ENCODE measurements at places on chromosomes 6 and 20.
A peak's percentile ranks its signal among the peaks of the same experiment; 100 is the strongest.

DNA sequence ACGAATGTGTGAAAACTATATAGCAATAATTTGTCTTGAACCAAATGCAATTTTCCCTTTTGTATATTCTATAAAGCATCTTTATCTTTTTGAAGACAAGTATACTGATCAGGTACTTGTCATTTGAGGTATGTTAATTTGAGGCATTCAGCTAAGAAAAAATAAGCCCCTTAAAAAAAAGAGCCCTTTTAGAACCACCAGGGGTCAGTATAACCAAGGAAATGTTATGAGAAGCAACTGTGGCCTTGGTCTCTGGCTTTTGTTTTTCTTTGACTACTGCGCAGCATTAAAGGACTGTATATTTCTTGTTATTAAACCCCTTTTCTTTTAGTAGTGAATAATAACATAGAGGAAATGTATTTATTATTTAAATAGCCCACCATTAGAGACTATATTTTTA, 43.1 kb downstream of the CD109 start:
- peak; percentile 59 for DNase-seq

- DNase-seq: no peak
These were observed 97.9 kb upstream of the TMEM181 start for GRCh38 chr6:158461954-158462353.

- DNase-seq: no peak
These were observed 52.9 kb upstream of the PLCB4 start for GRCh38 chr20:9015984-9016324.

DNA sequence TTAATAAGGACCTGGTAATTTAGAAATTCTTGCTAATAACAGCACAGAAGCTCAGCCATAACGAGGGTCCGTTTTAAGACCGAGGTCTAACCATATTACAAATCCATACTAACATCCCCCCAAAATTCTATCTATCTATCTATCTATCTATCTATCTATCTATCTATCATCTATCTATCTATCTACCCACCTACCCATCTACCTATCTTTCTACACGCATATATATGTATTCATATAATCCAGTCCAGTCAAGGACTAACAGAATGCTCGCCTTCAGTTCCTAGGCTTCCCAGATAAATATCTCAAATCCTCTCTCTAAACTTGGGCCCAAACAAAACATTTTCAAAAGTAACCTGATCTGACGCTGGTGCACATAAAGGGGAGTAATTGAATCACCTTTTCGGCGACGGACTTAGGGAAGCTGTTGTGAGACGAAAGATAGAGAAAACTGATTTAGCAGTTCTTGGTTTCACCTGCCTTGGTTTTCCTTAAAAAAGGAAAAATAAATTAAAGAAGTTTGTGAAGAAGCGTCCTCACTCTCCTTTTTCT, 14.5 kb downstream of the HMGN4 start:
- DNase-seq: no peak

GRCh38 chr20:59258221-59258621, 42.2 kb upstream of the EDN3 start:
- no peak for DNase-seq

- DNase-seq: no peak
These were observed 150.3 kb upstream of the SASH1 start for GRCh38 chr6:148192310-148192709.

GRCh38 chr20:35732644-35732982, 9.4 kb downstream of the RBM39 start:
- DNase-seq: no peak

DNA sequence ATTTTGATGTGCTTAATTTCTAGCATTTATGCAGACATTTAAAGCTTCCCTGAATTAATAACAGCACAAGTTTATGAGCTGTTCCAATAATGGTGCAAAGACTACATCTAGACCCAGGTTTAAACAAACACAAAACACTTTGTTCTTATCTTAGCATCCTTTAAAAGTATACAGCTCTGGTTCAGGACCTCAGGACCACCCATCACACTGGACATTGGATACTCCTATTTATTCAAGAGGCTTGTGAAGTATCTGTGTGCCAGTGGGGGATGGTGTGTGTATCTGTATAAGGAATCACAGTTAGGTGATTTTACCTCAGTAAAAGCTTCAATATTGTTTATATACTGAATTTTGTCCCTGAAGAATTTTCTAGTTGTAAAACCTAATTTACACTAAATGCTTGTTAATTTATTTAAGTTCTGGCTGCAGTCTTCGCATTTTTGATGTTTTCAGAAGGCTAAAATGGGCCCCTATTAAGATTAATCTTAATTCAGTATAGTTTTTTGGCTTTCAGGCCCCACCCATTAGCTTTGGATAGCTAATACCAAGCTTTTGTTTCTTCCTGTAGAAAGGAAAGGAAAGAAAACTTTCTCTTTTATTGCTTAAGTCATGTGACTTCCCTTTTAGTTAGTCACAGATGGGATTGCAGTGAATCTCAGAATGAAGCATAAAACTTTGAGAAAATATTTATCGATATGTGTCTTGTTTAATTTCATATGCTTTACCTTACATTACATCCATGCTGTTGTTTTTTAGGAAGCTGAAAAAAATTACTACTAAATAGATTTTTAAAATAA, 13.1 kb downstream of the LIN28B start:
- DNase-seq: no peak

- DNase-seq: no peak
These were observed 26.5 kb upstream of the ABT1 start for GRCh38 chr6:26570027-26570809.

GRCh38 chr6:11450037-11450436, 87.5 kb upstream of the TMEM170B start:
- no peak for DNase-seq

GRCh38 chr6:54910921-54911320, 64.3 kb downstream of the FAM83B start:
- DNase-seq: no peak

- DNase-seq: no peak
These were observed 165.0 kb upstream of the SULF2 start for GRCh38 chr20:47950124-47950912.

DNA sequence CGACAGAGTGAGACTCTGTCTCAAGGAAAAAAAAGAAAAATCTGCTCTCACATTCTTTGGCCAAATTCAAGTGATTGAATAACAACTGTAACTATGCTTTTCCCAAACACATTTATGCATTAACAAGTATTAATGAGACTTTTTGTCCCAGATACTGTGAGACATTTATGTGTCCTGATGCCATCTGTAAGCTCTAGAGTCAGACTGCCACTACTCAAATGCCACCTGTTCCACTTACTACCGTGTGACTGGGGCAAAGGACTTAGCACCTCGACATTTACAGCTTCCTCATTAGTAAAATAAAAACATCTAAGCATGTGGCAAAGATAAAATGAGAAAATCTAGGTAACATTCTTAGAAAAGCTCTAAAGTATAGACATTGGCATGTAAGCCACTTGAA, 178.1 kb upstream of the MARCKS start:
- DNase-seq: no peak

DNA sequence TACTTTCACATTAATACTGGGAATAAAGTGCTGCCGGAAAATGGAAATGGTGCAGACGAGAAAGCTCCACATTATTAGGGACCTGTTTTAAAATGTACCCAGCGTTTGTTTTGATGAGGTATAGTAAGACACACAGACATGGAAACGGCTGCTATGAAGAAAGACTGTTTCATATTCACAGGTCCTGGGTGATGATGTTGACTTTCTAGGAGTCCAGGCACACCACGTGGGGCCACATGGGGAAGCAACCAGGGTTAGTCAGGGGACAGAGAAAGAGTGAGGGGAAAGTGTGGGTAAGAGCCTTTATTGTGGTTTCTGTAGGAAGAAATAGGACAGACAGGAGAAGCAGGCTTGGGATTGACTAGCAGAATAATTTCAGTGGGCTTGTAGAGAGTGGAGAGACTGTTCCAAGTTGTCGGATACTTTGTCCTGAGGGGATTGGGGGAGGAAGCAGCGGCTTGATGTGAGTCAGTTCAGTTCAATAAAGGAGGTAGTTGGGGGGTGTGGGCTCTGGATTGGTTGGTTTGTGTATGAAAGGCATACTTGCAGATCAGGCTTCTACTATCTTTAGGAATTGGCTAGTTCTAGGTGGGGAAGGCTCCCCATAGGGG, 112.0 kb upstream of the MCHR2 start:
- no peak for DNase-seq

GRCh38 chr20:52426856-52427255, 235.3 kb upstream of the ZFP64 start:
- no peak for DNase-seq
